ENCODE measurements at places on chromosomes 2 and 18.

DNA sequence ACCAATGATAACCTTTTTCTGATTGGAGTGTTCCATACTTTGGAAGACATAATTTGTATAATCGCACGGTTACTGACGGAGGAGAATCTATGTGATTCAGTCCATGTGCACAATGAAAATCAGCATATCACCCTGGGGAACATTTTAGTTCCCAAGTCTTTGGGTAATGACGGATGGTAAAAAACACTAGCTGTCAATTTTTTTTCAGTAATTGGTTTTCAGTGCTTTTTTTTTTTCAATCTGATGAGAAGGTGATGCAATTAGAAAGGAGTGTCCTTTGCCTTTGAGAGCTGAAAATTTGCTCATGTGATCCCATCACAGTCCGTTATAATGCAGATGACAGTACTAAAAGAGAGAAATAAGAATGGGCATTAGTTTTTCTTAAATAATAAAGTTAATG lies 51.9 kb upstream of the THOC1 start:
- no peak for DNase-seq

GRCh38 chr2:200399636-200400035 lies 93.1 kb downstream of the SPATS2L start:
- no peak for DNase-seq

- no peak for DNase-seq
These were observed 77.3 kb downstream of the VWA3B start for GRCh38 chr2:98164256-98164655.

- no peak for DNase-seq
These were observed 194.9 kb upstream of the SPOPL start for GRCh38 chr2:138306626-138307025.

DNA sequence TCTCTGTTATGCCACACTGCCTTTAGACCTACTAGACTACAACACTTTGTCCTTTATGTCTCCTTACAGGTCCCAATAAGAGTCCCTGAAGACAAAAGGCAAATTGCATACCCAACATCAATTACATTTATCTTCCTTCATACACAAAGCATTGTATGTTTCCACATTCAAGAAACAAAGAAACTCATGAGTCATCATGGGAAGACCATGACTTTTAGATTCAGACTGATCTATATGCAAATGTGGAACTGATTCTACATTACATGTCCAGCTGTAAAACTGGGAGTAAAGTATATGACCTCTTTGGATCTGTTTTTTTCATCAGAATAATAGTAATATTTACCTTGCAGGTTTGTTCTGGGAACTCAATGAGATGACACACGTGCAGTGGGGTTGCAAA lies 25.2 kb upstream of the HNMT start:
- no peak for DNase-seq

All from kidney capillary endothelial cell (primary cell).